ENCODE measurements at places on chromosomes 7 and 10. TPM values are rescaled to one million over a fixed set of nuclear protein-coding genes. Genes with fewer than 3 reads are reported as not detected.

Gene CH25H
- total RNA-seq, result 2.0 TPM

Gene HOXA10
- total RNA-seq, result 0.15 TPM

Gene OGDH
- total RNA-seq, result 79.6 TPM

Gene NPFFR1
- total RNA-seq, result not detected

Gene ZC3HAV1
- total RNA-seq, result 33.9 TPM

Gene TMEM254
- total RNA-seq, result 6.4 TPM

Gene SSBP1
- 86.5 TPM for total RNA-seq

Gene DNAJB6
- 55.2 TPM for total RNA-seq

Gene C7orf57
- total RNA-seq, result not detected

Gene OR2A1
- under 0.01 TPM for total RNA-seq

Gene LDB3
- total RNA-seq, result not detected

All from smooth muscle cell of trachea (primary cell).